ENCODE measurements at places on chromosomes 7 and 10. TPM values are rescaled to one million over a fixed set of nuclear protein-coding genes. Genes with fewer than 3 reads are reported as not detected.

GRCh38 chr10:84427903-84428650 is 99.7 kb downstream of the CCSER2 start:
- H3K36me3 ChIP-seq: peaks cover 12% of the 10 kb centered on the region
- H3K4me3 ChIP-seq: no peak overlapping the region
- peak overlapping the region; percentile 7 for H3K27ac ChIP-seq
- DNase-seq: no peak

DNA sequence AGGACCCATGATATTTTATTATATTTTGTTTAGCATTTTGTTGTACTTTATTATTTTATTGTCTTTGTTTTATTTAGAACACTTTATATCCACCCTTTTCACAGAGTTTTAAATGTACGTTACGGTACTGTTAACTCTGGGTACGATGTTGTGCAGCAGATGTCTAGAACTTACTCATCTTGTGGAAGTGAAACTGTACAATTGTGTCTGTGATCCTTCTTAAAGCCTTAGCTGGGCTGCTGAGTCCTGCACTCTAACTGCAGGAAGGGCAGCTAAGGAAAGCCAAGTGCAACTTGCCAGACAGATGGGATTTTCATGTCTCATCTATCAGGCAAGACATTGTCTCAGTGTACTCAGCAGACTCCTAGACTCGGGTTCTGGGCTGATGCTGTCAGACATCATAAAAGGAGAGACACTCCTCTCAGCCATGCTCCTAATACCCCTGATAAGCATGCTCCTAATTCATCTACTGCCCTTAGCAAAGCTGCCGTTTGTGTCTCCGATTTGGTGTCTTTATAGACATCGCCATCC is 14.6 kb upstream of the INSYN2A start:
- H3K36me3 ChIP-seq: peaks cover 1% of the 10 kb centered on the region
- no peak for DNase-seq
- no peak overlapping the region for H3K4me3 ChIP-seq
- no peaks in the 10 kb centered on the region for H3K27me3 ChIP-seq
- H3K27ac ChIP-seq: no peak overlapping the region

DNA sequence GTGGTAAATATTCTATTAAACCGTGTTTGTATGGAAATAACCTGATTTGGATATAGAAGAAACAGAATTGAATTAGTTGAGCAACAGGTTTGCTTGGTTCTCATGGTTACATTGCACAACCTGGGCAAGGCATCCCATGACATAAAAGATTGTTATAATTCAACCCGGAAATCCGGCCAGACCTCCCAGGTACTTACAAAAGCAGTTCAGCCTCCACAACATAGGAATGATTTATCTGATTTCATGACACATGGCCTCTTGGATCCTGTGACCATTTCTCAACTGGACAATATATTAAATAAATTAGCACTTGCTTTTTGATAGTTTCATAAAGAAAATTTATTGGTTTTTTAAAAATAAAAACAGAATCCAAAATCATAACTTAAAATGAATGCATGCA is 55.1 kb upstream of the PTPN12 start:
- no peak overlapping the region for H3K27ac ChIP-seq
- H3K4me1 ChIP-seq: peaks cover 1% of the 10 kb centered on the region
- H3K27me3 ChIP-seq: peaks cover 5% of the 10 kb centered on the region
- no peak for DNase-seq

DNA sequence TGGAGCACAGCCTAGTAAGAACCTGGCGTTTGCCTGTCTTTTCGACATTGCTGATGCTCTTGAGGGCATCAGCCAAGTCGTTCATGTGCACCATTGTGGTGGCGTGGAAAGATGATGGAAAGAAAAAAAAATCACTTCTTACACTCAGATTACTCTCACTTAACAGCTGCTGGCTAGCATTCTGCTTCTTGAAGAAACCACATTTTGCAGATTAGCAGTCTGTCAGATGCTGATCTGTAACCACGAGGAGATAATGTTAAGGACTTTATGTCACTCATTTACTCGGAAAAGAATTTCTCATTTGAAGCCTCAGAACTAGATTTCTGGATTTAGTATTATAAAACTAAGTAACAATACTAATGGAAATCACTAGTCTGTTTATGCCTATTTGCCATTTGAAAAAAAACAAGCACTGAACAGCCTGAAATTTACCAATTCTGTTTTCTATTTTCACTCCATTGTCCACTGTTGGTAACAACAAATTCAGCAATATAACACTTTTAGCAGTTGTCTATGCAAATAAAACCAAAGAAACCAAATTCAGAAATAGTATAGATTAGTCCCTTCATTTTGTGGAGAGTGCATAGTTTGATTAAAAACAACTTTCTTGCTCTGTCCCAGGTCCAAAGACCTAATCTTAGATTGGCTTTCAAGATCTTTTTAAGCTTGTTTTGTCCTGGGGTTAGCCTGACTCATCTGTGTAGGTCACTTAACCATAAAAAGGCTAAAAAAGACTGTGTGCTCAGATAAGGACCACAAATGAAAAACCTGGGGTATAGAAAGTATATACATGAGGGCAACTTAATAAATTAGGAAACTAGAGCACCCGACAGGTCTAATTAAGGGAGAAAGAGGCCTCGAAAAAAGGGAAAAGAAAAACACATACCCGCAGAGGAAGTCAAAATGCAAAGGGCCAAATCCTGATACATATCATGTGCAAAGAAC is 67.5 kb downstream of the NT5C2 start:
- H3K36me3 ChIP-seq: peaks cover 15% of the 10 kb centered on the region
- no peak for DNase-seq
- no peak overlapping the region for H3K4me3 ChIP-seq

GRCh38 chr7:20346577-20346976 is 15.9 kb downstream of the ITGB8 start:
- no peak overlapping the region for H3K27ac ChIP-seq
- peaks cover 11% of the 10 kb centered on the region for H3K4me1 ChIP-seq
- H3K4me3 ChIP-seq: no peak overlapping the region
- peaks cover 13% of the 10 kb centered on the region for H3K36me3 ChIP-seq

VAX1 gene
- total RNA-seq: not detected

DLX5 gene
- 3.8 TPM for total RNA-seq

MAP3K8 gene
- 16.8 TPM for total RNA-seq

OPALIN gene
- total RNA-seq: not detected

GRCh38 chr7:122363144-122363543 is 58.6 kb upstream of the FEZF1 start:
- no peaks in the 10 kb centered on the region for H3K36me3 ChIP-seq
- peaks cover 3% of the 10 kb centered on the region for H3K4me1 ChIP-seq
- DNase-seq: no peak

ZWINT gene
- 44.5 TPM for total RNA-seq

DNA sequence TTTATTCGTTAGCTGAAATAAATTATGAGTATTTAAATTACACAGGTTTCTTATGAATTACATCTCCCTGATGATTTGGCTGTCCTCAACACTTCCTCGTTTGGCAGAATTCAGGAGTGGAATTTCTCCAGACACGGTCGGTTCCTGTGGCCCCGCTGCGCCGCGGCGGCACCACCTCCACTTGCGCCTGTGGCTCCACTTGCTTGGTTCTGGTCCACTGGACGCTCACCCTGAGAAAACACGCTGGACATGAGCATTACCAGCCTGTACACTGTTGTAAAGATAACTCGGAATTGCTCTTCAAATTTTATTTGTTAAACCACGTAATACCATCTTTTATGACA is 85.3 kb downstream of the ZNF33B start:
- H3K27ac ChIP-seq: peak overlapping the region; percentile 96
- H3K36me3 ChIP-seq: peaks cover 18% of the 10 kb centered on the region
- peak overlapping the region; percentile 92 for H3K4me3 ChIP-seq

DNA sequence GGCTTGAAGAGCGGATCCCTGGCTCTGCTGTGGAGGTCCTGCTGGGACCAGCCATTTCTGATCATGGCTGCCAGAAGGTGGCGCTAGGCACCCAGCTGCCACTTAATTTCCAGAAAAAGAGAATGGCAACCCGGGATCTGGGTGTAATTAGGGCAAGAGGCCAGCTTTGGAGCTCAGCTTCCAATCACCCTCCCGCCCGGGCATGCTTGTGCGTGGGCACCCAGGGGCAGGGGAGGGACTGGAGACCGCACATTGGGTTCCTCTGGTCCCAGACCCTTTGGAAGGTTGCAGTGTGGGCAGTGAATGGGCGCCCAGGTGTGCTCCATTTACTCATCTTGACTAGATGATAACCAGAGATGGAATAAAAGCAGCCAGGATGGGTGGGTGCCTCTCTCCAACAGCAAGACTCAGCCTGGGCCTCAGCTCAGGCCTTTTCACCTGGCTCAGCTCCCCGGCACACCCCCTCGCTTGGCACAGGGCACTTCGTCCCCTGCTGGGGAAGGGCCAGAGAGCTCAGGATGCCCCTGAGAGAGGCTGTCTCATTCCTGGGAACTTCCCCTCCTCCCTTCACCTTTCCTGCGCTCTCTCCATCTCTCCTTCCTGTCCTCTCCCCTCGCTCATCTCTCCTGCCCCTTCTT is 14.7 kb downstream of the FAM241B start:
- peaks cover 15% of the 10 kb centered on the region for H3K27me3 ChIP-seq
- H3K4me1 ChIP-seq: peaks cover 20% of the 10 kb centered on the region
- peak; percentile 62 for DNase-seq

Measured in progenitor cell of endocrine pancreas (in vitro differentiated cells).